Activated CD4-positive, alpha-beta T cell treated with anti-CD3 and anti-CD28 coated beads for 4 hours (primary cell): ENCODE measurements at places on chromosomes 13 and 19.

DNA sequence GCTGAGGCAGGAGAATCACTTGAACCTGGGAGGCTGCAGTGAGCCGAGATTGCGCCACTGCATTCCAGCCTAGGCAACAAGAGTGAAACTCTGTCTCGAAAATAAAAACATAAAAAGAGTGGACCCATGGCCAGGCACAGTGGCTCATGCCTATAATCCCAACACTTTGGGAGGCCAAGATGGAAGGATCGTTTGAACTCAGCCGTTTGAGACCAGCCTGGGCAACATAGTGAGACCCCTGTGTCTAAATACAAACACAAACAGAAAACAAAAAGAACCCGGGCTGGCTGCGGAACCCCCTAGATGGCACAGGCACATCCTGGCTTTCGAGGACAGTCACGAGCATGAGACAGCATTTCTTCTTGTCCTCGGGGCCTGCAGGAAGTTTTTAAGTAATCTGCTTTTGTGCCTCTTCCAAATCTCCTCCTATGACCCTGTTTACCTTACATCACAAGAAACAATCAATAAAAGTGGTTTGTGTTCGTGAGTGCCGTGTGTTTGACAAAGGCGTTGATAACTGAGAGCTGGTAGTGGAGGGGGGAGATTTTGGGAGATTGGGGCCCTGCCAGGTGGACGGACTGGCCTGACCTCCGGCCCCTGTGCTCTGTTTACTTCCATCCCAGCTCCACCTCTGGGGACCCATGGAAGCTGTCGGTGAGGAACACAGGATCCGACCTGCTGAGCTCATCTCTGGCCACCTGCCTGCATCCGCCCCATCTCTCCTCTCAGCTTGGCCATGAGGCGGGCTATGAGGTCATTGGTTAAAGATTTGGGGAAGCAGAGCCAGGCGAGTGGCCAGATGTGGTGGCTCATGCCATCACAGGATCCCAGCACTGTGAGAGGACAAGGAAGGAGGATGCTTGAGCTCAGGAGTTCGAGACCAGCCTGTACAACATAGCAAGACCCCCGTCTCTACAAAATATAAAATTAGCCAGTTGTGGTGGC lies 5.9 kb upstream of the GDF15 start:
- no peak for DNase-seq

GRCh38 chr13:93098972-93099371 lies 127.6 kb upstream of the GPC6 start:
- DNase-seq = no peak

- no peak for DNase-seq
These were observed 29.7 kb downstream of the EFNB2 start for GRCh38 chr13:106505732-106506131.

DNA sequence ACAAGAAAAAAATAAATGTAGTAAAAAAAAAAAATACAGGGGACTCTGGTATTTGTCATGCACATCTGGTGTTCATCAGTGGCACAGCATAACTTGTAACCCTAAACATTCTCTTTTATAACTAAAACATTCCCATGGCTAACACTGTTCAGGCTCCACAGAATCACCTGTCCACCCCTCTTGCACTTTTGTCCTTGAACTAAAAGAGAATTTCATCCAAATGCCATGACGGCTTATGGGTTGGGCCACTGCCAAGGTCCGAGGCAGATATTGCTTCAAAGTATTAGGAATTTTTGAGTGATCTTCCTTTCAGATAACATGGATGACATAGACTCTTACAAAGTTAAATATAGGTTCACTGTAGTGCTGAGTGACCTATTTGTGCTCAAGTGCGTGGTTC lies 25.7 kb upstream of the SERP2 start:
- no peak for DNase-seq

GRCh38 chr13:36973621-36974295 lies 25.4 kb downstream of the ALG5 start:
- DNase-seq = no peak

- no peak for DNase-seq
These were observed 6.3 kb downstream of the IFI30 start for GRCh38 chr19:18179957-18180356.

- no peak for DNase-seq
These were observed 43.2 kb upstream of the RANBP3 start for GRCh38 chr19:6020972-6021805.

- DNase-seq = no peak
These were observed 3.7 kb upstream of the CADM4 start for GRCh38 chr19:43643326-43643725.

- DNase-seq = no peak
These were observed 1531.7 kb upstream of the SPRY2 start for GRCh38 chr13:81872581-81872980.

DNA sequence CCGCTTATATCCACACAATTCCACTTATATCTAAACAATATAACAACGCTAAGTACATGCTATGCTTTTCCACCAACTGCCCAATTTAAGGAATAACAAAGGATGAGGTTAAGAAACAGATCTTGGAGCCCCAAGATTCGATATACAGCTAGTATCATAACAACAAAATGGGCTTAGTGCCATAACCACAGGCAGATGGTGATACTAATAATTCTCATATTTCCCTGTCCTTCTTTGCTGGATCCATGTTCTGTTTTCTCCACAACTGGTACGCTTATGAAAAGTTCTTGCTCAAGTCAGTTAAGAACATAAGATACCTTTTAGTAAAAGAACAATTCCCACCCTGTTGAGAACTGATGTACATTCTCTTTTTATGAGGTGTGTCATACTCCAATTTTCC lies 33.9 kb downstream of the CAB39L start:
- no peak for DNase-seq

DNA sequence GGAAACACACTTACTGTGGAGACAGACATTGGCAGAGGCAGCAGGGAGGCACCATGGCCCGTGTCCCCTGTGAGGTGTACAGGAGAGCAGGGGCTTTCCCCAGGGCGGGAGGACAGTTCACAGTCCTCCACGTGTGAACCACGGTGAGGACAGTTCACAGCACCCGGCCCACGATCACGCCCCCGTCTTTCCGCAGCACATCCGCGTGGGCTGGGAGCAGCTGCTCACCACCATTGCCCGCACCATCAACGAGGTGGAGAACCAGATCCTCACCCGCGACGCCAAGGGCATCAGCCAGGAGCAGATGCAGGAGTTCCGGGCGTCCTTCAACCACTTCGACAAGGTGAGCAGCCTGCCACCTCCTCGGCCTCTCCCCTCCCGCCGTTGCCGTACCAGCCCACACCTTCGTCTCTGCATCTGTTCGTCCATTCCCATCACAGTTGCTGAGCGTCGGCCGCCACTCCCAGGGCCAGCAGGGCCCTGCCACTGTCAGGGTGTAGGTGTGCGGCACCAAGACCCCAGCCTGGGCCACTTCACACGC lies 17.4 kb downstream of the CAPN12 start:
- DNase-seq = peak; percentile 40

- DNase-seq = no peak
These were observed 186.2 kb upstream of the PCDH9 start for GRCh38 chr13:67416047-67416925.

DNA sequence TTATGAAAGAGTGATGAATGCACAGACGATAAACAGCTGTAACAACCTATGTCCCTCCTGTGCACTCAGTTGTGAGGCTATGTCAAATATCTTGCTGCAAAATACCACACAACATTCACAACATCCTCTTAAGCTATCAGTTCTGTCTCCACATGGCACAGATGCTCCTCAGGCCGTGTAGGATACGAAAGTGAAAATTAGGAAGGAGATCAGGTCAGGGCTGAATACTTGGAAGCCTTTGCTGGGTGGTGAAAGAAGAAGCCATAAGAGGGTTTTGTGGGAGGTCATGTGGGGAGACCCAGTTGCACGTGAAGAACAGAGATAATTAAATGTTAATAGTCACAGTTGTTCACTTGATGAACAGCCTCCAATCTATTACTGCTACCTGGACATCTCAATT lies 58.9 kb downstream of the RXFP2 start:
- no peak for DNase-seq

- DNase-seq = peak; percentile 19
These were observed 7.2 kb upstream of the ZNF606 start for GRCh38 chr19:58009666-58010301.

GRCh38 chr13:40672765-40673397 lies 6.4 kb upstream of the FOXO1 start:
- DNase-seq = no peak

- no peak for DNase-seq
These were observed 35.3 kb downstream of the DACH1 start for GRCh38 chr13:71831716-71832115.

DNA sequence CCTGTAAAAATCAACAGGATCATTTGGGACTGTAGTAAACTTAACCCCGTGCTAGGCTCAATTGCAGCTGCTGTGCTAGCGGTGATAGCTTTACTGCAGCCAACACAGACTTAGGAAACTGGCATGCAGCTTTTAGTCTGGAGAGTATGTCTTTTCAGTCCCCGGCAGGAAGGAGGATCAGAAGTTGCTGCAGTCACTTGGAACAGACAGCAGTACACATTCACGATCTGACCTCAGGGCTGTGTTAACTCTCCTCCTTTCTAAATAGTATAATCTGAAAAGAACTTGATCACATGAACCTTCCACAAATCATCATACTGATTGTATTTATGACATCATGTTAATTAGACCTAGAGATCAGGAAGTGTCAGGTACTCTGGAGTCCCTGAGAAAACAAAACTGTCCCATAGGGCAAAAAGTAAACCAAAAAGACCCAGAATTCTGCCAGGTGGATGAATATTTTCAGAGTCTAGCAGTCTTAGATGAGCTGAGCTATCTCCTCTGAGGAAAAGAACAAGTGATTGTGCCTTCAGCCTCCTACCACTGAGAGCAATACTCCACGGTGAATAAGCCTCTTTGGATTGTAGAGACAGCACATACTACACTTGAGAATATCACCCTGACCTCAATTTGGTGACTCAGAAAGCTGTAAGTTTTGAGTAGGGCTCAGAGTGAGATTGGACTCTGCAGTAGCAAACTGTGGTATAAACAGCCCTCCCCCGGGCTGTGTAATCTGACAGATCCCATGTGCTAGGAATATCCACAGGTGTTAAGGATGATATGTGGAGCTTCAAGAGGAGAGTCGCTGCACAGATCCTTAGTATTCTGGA lies 181.0 kb upstream of the GPR12 start:
- no peak for DNase-seq

- no peak for DNase-seq
These were observed 9.6 kb downstream of the SIRT2 start for GRCh38 chr19:38889803-38890202.

- no peak for DNase-seq
These were observed 3.5 kb upstream of the ADM5 start for GRCh38 chr19:49685845-49686332.

DNA sequence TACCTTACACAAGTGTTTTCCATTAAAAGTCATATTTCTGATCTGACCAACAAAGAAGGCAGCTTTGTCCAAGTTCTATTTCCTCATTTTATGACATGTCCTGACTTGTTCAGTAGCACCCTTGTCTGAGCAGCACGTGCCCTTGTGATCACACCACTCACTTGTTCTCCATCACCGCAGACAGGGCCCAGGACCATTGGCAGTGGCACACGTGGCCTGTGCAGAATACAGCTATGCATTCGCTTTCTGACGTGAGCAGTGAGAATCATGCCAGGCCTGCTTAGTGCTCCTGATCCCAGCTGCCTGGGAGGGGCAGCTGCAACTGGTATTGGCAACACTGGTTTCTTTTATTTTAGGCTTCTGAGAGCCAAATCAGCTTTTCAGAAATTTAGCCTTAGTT lies 134.2 kb downstream of the FRY start:
- DNase-seq = no peak

DNA sequence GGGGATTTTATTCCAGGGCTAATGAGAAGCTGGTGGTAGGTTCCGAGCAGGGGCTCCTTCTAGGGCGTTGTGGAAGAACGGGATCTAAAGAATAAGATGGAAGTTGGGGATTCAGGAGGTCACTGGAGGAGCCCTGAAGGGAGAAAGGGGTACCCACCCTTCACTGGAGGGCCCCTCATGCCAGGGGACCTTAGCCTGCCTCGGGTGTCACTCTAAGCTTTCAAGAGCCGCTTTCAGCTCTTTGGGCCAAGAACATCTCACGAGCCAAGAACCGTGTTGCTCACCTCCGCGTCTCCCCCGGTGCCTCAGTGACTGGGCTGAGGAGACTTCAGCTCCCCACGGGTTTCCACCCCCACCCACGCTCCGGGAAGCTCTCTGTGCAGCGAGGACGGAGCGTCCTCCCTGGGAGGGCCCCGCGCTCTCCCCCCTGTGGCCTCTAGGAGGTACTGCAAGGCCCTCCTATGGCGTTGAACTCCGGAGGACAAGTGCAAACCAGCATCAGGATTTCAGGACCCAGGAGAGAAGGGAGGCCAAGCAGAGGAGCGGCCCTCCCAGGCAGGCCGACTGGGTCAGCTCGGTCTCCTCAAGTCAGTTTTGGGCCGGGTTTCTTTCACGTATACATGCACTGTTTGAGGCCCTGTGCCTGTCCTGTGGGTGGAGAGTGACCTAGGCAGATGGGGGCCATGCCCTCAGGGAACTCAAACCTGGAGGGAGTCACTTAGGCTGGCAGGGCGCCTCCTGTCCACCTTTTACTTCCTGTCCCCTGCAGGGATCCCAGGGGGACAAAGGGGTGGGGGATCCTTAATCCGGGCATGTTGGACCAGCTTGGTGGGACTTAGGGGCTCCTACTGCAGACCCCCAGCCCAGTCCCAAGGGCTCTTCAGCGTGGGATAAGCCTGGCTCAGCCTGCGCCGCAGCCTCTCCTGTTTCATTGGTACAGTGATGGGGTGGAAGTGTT lies 5.1 kb upstream of the KRTDAP start:
- peak; percentile 92 for DNase-seq

DNA sequence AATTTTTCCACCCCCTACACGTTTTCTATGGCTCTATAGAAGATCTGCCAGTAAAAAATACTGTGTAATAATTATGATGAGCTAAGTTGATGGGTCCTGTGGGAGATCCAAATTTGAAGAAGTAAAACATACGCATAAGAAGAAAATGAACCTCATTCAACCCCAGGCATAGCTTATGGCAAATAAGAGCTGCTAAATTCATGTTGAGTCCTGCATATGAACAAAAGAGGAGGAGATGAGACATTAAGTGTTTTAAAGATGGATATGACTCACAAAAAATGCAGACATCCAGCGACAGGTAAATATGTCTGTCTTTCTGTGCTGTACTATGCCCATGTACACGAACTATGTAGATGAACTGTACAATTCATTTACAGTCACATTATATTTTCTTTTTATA lies 101.9 kb downstream of the LIG4 start:
- no peak for DNase-seq

- no peak for DNase-seq
These were observed 2738.9 kb upstream of the PCDH20 start for GRCh38 chr13:64154514-64154913.

DNA sequence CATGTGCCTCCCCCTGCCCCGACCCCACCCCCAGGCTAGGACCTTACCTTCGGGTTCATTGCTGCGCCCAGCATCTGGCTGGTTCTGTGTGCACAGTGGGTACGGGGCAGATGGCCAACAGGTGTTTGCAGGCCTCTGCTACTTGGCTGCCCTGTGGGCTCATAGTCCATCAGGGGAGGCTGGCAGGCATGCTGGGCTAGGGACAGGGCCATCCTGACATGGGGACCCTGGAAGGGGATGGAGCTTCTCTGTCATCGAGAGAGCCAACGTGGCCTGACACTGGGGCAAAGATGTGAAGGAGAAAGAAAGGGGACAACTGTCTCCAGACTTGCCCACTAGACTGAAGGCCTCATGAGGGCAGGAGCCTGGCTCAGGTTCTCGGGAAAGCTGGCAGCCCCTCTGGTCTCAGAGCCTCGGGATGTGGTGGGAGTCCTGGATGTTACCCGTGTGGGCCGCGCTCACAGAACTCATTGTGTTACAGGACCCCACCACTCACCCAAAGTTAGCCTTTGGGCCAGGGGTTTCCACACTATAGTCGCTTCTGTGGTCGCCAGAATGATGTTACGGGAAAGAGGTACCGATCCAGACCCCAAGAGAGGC lies 4.7 kb downstream of the ZNF536 start:
- DNase-seq = no peak
